Hematopoietic multipotent progenitor cell treated with erythropoietin and hydrocortisone succinate and interleukin-3 and kit ligand, for 8 days (in vitro differentiated cells): ENCODE measurements at places on chromosomes 12 and 14.
A peak's percentile ranks its signal among the peaks of the same experiment; 100 is the strongest.

GRCh38 chr14:53620317-53620716 lies 336.3 kb downstream of the BMP4 start:
- no peak for DNase-seq

- no peak for DNase-seq
These were observed 24.3 kb upstream of the GLIPR1L2 start for GRCh38 chr12:75366629-75367028.

DNA sequence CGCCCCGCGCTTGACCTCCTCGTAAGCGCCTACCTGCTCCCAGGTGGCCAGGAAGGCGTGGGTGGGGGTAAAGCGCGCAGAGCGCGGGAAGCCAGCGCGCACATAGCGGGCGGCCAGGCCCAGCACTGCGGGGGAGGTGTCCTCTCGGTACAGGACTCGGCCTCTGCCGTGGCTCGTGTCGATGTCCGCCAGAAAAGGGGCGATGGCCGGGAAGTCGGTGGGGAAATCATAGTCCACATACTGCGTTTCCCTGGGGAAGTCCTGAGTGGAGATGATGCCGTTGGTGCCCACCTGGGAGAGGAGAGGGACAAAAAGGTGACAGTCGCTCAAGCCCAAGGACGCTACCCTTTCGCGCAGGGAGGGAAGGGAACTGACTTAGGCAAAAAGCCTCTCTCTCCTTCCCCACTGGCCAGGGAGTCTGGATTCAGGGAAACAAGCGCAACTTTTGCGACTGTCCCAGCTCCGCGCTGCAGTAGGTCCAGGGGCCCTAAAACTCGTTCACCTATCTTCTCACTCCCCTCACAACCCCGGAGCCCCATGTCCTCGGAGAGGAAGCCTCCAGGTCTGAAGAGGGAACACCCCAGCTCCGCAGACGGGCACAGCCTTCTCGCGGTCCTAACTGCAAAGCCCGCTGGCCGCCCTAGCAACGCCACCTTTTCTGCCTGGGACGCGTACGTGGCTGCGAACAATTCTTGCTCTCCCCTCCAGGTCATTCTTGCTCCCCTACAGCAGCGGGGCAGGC lies 815 bp downstream of the NID2 start:
- peak; percentile 5 for DNase-seq

DNA sequence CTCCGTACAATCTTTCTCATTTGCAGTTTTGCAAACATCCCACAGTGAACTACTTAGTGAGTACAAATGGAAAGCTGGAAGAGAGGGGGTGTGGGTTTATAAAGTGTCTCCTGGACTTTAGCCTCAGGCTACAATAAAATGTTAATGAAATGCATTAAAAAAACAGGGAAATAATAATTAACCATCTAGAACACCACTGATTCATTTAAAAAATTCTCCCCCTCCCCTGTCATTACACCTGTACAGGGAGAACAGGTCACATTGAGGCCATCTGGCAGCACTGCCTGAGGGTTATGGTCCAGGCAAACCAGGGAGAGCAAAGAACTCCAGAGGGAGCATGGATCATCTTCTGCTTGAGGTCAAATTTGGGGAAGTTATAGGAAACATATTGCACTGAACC lies 96.3 kb downstream of the TSPAN8 start:
- DNase-seq: no peak

DNA sequence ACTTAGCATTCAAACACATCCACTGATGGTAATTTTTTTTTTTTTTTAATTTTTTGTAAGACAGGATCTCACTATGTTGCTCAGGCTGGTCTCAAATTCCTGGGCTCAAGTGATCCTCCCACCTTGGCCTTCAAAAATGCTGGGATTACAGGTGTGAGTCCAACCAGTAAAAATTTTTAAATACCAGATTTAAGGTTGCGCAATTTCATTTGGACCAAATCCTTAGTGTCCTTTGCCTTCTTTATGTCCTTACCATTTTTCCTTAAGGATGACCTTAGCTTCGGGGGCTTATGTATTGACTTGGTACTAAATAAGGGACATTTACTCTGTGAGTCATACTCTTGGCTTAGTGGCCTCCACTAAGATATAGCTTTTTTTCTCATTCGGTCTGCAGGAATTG lies 4.1 kb upstream of the PLBD1 start:
- no peak for DNase-seq
